ENCODE measurements at places on chromosomes 16 and 17.

DNA sequence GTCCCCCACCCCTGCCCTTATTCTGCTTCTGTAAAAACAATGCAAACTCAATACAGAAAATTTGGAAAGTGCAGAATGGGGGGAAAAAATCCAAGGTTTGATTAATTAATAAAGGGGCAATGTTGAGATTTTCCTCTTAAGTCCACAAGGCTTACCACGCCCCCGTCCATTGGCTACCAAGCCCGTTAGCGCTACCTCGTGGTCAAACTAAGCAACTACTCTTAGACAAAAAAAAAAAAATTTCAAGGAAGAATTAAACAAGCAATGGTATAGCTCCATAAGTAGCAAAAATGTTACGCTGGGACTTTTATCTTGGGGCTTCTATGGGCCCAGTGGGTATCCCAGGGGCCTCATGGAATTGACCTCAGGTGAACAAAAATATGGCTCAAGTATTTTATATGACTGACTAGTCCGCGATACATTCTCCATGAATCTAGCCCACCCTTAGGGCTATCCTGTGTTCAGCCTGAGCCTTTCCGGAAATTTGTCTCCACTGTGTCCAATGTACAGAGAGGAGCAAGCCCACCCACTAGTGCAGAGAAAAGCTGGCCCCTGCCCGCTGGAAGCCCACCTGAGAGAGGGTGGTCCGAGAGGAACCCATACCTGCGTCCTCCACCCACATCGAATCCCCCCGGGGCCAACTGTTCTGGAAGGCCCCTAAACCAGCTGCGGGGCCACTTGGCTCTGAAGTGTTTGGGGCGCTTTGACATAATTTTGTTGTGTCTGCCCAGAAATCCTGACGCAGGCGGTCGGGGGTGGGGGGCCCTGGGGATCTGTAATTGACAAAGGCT lies 19.1 kb upstream of the TEX2 start:
- peak; percentile 85 for DNase-seq
- H3K4me1 ChIP-seq, result peaks cover 6% of the 10 kb centered on the region
- H3K27ac ChIP-seq, result no peak overlapping the region
- no peak overlapping the region for H3K4me3 ChIP-seq
- no peaks in the 10 kb centered on the region for H3K36me3 ChIP-seq

DNA sequence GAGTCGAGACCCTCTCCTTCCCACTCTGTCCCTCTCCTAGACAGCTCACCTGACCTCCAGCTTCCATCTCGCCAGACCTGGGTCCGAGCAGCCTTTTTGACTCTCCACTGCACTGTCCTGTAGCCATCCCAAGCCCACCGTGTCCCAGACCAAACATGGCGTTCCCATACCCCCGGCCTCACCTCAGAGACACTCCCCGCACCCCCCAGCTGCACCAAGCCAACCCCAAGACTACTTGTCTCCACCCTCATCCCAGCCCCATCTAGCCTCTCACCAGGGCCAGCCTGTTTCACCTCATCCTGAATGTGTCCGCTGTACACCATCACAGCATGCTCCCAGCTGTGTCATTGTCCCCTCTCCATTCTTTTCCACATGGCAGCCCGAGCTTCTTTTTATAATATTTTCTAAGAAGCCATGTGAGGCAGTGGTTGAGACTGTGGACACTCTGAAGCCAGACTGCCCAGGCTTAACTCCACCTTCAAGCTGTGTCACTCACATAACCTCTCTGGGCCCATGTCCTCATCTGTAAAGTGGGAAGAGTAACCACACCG lies 1.5 kb downstream of the MYO15A start:
- peaks cover 12% of the 10 kb centered on the region for H3K4me1 ChIP-seq
- peaks cover 2% of the 10 kb centered on the region for H3K36me3 ChIP-seq
- no peak overlapping the region for H3K4me3 ChIP-seq
- H3K27ac ChIP-seq, result no peak overlapping the region

DNA sequence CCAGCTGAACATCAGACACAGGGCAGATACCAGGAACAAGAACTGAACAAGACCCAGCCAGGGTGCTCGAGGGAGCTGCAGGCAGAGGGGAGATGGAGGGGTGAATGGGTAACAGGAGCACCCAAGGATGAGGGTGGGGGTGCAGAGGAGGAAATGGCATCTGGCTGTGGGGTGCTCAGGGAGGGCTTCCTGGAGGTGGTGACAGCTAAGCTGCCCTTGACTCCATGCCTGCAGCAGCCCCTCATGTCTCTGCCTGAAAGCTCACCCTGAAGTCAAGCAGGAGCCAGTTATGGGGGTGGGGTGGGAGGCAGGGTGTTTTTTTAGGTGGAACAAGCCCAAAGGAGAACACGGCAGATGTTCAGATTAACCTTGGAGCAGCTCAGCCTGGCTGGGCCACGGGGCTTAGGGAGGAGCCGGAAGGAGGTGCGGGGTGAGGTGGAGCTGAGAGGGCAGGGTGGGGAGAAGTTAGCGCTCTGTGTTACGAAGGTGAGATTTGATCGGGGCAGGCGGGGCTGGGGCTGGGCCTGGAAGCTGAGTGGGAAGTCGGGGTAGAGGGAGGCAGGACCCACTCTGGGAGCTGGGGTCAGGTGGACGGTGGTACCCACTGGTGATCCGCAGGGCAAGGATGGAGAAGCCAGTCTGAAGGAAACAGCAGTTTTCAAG lies 143.0 kb downstream of the ENGASE start:
- peaks cover 94% of the 10 kb centered on the region for H3K27me3 ChIP-seq
- H3K27ac ChIP-seq, result no peak overlapping the region
- H3K4me1 ChIP-seq, result no peaks in the 10 kb centered on the region
- no peak for DNase-seq
- no peaks in the 10 kb centered on the region for H3K36me3 ChIP-seq

DNA sequence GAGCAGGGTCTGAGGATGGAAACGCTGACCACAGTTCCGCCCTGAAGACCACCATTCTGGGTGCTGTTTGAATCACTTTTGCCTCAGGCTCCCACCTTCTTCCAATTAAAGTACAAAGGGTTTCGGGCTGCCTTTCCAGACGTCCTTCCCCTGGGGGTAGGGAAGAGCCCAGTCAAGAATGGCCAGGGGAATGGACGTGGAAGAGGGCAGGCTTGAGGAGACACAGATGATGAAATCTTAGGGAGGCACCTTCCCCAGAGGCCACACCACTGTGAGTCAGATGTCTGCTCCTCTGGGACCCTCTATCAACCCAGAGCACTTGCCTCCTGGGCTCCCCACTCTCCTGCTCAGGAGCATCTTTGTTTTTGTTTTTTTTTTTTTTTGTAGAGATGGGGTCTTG lies 27.5 kb upstream of the MTSS2 start:
- no peak overlapping the region for H3K4me3 ChIP-seq
- peaks cover 16% of the 10 kb centered on the region for H3K4me1 ChIP-seq
- no peaks in the 10 kb centered on the region for H3K36me3 ChIP-seq
- DNase-seq, result no peak
- no peak overlapping the region for H3K27ac ChIP-seq

GRCh38 chr16:81174644-81175324 lies 63.7 kb upstream of the BCO1 start:
- no peaks in the 10 kb centered on the region for H3K4me1 ChIP-seq
- no peak overlapping the region for H3K27ac ChIP-seq
- H3K27me3 ChIP-seq, result no peaks in the 10 kb centered on the region
- DNase-seq, result no peak
- no peak overlapping the region for H3K4me3 ChIP-seq
- H3K36me3 ChIP-seq, result no peaks in the 10 kb centered on the region

Measured in A673 (cell line).